ENCODE measurements at places on chromosomes 1 and 21.

DNA sequence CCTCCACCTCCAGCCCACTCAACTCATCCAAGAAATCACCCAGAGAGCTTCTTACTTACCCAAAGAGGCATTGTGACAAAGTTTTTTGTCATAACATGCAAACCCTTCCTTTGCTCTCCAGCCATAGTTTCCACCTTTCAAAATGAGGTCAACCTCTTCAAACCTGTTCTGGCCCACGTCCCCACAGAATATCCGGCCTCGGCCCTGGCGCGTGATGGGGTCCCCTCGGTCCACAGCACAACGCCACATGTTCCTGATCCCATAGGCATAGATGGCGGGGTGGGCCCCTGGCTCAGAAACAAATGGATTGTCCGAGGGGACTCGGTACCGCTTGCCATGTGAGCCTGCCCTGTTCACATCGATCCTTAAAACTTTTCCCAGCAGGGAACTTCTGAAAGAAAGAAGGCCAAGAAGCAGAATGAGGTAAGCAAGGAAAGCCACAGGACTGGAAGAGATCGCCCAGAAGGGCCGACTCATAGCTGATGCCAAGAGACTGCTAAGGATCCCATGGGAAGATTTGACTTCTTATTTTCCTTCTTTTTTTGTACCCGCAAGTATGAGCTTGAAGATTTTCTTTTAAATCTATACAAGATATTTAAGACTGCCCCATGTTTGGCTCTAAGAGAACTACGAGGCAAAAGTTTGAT is 7.8 kb downstream of the HHIPL2 start:
- no peak for DNase-seq

DNA sequence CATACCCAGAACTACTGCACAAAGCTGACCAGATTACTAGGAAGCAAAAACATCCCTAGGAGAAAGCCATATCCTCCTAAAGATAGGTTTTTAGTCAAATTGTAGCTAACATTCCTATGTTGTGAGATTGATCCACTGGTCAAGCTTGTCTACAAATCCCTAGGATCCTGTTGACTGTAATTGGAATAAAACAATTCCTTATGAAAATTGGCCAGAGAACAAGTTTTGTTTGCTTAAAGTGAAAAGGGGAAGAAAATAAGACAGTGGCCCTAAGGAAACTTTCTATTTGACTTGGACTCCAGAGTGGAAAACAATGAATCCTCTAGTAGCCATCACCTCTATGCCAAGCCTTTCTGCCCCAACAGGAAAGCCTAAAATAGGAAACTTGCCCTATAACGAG is 645.2 kb upstream of the USP24 start:
- no peak for DNase-seq

DNA sequence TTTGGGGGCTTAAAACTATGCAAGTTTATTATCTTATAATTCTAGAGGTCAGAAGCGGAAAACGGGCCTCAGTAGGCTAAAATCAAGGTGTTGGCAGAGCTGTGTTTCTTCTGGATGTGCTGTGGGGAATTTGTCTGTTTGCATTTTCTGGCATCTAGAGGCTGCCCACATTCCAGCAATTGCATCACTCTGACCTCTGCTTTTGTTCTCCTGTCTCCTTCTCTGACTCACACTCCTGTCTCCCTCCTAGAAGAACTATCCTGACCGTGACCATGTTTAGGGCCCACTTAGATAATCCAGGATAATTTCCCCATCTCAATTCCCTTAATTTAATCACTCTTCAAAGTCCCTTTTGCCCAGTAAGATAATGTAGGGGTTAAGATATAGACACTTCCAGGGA is 127.4 kb upstream of the DEPDC1 start:
- no peak for DNase-seq

DNA sequence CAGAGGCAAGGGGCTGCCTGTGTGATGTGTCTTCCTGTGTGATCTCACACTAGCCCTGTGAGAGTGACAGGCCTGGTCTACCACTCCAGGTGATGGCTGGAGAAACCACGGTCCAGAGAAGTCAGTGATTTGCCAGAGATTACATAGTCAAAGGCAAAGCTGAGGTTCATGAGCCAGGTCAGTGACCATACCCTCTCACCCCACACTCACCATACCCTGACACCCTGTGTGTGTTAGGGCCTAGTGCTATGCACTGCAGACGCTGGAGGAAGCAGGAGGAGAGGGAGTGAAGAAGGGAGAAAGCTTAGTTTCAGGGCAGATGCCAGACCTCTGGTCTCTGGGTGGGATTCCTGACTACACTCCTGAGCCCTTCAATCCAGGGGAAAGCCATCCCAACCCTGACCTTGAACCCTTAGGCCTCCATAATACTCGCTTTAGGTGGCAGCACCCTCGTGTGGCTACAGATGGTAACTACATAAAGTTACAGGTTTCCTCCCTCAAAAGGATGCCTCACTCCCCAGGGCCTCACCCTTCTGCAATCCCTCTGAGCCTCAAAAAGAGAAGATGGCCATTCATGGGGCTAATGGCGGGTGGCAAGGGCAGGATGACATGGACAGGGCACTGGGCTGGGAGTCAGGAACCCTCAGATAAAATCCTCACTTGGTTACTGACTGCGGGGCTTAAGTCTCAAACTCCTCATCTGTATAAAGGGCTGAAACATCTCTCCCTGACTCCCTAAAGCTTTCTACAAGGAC is 20.8 kb upstream of the SDC3 start:
- no peak for DNase-seq

DNA sequence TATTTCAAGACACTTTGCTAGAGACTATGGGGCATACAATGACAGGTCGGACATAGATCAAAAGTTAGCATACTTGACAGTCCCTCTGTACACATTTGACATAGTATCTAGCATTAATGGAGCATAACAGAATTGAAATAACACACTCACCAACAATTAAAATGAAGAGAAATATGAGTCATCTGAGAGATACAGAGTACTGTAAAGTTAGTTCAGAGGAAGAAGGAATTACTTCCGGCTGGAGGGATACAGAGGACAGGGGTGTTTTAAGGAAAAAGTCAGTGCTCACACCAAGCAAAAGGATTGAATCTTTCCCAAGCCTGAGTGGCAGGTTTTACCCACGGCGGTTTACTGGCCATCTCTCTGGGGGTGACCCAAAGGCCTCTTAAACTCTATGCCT is 2.4 kb downstream of the ZMYND12 start:
- DNase-seq, result no peak

GRCh38 chr1:173191011-173191705 is 16.0 kb downstream of the TNFSF4 start:
- DNase-seq, result no peak

DNA sequence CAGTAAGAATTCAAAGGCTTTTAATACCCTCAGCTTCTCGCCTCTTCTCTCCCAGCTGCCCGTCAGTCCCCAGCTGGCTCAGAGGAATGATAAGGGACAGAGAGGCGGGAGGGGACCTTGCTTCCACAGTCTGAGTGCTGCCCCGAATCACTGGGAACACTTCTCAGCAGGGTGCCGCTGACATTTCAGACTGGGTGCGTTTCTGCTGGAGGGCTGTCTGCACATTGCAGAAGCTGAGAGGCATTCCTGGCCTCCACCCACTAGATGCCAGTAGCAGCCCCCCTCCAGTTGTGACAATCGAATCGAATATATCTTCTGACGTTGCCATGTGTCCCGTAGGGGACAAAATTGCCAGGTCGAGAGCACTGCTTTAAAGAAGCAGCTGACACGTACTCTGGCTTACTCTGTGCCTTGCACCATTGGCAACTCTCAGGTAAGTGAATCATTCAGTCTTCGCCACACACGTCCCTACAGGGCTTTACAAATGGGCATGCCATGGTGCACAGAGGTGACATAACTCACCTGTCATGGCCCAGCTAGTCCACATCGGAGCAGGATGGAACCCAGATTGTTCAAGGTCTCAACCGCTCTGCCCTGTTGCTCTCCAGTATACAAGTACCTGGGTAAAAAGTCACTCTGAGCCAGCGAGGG is 23.9 kb downstream of the CTNNBIP1 start:
- DNase-seq, result no peak
